ENCODE measurements at places on chromosomes 1 and 21.

- no peak for DNase-seq
These were observed 32.6 kb upstream of the CCDC190 start for GRCh38 chr1:162893612-162893908.

DNA sequence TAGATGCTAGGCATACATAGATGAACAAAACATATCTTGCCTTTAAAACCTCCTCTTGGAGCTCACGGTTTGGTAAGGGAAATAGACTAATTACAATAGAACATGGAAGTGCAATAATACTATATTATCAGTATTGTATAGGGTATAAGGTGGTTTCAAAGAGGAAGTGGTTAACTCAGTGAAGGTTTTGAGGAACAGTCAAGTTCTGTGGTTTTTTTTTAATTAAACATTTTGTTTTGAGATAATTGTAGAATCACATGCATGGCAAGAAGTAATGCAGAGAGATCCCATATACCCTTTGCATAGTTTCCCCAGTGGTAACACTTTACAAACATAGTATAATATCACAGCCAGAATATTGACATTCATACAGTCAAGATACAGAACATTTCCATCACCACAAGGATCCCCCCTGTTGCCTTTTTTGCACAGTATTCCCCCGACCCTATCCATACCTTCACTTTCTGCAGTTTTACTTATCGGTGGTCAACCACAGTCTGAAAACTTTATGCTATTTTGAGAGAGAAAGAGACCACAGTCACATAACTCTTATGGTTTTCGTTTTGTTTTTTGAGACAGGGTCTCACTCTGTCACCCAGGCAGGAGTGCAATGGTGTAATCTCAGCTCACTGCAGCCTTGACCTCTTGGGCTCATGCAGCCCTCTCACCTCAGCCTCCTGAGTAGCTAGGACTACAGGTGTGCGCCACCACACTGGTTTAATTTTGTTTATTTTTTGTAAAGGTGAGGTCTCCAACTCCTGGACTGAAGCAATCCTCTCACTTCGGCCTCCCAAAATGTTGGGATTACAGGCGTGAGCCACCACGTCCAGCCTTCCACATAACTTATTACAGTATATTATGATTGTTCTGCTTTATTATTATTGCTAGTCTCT, 60.5 kb upstream of the KIAA1614 start:
- DNase-seq: no peak

- no peak for DNase-seq
These were observed 41.9 kb downstream of the PTPRF start for GRCh38 chr1:43572538-43572937.

DNA sequence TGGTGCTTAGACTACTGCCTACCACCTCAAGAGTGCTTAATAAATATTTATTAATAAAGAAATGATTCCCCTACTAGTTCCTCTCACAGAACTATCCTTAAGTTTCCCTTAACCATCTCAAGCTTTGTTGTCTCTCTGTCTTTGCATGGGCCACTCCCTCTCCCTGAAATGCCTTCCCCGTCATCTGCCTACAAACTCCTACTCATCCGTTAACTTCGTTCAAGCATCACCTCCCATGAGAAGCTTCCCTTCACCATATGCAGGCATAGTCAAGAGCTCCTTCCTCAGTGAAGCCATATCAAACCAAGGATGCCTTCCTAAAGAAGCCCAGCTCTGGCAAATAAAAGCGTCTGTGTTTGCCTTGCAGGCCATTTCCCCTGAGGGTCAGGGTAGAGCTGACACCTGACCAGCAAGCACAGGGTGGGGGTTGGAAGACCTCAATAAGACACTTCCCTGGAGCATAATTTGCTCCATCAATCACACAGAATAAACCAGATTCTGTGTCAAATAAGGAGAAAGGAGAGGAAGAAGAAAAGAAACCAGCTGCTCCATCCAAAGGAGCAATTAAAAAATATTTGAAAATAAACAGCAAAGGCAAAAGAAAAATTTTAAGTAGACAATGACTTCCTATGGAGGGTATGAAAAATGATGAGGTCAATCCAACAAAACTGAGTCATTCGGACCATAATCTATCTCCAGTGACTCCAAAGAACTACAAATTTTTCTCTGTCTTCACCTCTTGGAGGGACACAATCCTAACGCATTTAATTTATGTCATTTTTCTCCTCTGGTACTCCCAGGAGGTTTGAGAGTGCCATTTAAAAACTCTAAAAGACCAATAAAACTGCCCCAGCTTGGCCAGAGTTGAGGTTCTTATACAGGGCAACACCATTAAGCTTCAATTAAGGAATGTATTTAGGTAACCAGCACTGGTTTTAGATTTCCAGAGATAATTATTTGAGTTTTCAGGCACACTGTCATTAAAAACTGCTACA, 303.6 kb downstream of the KCNH1 start:
- DNase-seq: no peak

DNA sequence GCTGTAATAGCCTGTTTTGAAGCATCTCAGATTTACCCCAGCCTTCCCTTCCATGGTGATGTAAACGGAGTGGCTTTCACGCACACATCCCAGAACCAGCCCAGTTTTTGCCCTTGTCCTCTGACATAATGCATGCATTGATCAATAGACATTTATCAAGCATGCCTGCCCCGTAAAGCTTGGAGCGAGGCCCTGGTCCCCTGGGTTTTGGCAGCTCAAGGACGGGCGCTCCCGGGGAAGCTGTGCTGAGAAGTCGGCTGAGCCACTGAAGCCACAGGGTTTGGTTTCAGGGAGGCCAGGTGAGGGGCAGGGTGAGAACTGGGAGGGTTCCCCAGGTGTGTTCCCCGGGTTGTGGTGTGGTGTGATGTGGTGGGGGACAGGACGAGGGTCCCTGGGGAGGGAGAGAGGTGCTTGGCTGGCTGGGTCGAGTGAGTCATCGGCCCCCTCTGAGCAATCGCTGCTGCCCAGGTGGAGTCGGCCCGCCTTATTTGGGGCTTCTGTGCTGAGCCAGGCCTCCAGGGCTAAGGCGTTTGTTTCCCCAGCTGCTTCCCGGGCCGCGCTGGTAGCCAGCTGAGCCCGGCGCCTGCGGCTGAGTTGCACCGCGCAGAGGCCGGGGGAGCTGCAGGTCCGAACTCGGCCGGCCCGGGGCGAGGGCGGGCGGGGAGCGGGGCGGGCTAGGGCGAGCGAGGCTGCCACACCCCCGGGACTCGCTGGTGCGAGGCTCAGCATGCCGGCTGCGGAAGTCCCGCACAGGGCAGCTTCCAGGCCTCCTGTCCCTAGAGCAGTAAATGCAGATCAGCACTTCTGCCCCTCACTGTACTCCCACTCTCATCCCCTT, 23.6 kb downstream of the ATP2B4 start:
- DNase-seq: no peak

GRCh38 chr1:194952171-194952570, 1656.1 kb downstream of the KCNT2 start:
- DNase-seq: no peak

DNA sequence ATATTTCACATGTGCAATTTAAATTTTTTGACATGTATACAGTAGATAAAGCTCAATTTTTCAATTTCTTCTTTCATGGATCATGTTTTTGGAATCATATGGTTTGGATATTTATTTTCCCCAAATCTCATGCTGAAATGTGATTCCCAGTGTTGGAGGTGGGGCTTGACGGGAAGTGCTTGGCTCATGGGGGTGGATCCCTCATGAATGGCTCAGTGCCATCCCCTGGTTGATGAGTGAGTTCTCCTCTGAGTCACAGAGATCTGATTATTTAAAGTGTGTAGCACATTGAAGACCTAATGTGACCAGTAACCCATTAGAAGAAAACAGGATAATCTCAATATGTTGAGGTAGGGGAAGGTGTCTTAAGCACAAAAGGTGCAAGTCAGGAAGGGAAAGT, 9.1 kb upstream of the IFI16 start:
- DNase-seq: peak; percentile 63

DNA sequence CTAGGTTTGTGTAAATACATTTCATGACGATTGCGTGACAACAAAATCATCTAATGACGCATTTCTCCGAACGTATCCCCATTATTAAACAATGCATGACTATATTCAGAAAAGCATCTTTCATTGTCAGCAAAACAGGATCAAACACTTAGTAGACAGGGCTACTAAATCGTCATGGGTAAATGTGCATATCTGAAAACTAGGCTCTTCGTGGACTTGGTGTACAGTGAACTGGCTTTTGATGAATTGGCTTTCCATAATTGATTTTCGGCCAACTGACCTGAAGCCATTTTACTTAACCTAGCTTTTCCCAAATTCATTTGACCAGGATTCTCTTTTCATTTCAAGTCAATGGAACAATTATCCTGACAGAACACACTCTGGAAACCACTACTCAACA, 665.0 kb downstream of the SMYD3 start:
- no peak for DNase-seq

DNA sequence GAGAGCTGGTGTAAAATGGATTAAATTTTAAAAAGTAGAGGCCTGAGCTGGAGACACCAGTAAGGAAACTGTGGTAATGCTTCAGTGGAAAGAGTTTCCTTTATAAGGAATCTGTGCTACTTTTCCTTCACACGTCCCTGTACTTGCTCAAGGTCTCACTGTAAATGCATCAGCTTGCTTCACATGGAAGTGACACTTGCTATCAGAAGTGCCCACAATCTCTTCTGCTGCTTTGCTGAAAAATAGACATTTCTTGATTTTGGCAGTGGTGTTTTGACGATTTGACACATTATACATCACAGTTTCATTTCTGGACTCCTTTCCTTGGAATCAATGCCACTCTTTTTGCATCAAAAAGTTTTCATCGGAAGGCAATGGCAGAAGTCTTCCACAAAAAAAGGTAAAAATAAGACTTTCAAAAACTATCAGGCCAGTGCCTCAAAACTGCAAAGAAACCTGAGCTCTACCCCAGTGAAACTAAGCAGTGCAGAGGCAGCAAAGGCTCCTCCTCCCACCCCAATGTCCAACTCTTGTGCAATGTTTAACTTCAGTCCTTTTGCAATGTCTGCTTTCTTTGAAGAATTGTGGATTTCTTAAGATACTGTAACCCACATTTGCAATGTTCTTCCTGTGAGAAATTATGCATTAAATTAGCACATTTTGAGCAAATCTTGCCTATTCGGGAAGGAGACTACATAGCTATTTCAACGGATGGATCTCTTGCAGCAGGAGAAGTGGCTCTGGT, 18.4 kb upstream of the TSPAN2 start:
- no peak for DNase-seq

DNA sequence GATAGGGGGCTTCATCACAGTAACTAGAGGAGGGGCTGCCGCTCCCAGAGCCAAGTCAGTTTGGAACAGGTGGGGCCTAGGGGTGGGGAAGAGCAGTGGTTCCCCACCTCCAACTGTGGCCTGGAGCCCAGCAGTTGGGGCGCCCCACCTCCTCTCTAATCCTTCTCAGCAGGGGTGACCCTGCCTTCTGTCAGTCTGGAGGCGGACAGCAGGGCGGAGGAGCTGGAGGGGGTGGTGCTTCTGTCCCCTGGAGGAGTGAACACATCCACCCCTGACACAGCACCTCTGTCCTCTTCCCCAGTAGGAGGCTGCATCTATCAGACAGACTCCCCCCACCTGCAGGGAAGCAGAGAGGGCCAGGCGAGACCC, 73.8 kb downstream of the MRPL37 start:
- no peak for DNase-seq

DNA sequence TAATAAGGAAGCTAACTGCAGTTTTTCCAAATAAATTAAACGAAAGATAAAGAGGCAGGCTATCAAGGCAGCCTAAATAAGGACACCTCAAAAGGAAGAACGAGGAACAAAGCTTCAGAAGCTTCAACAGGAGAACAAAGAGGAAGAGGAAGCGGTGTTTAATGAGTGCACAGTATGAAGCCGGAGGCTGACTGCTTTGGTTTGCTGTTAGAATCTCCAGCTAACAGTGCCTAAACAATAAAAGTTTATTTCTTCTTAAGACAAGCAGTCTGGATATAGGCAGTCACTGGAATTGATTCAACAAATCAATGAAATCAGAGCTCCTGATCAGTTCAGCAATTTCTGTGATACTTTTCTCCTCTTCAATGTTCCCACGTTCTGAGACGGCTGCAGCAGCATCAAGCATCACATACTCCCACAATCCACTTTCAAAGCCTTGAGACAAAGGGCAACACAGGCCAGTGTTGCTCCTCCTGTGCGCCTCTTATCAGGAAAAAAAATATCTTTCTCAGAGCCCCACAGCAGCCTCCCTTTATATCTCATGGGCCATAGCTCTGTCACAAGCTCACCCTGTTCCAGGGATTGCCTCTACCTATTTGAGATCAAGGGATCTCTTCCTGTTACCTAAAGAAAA, 365.6 kb upstream of the ST6GALNAC5 start:
- DNase-seq: no peak

- DNase-seq: no peak
These were observed 14.9 kb downstream of the TTC34 start for GRCh38 chr1:2786329-2787162.

GRCh38 chr1:230915078-230915477, 46.8 kb upstream of the C1orf198 start:
- DNase-seq: peak; percentile 12

DNA sequence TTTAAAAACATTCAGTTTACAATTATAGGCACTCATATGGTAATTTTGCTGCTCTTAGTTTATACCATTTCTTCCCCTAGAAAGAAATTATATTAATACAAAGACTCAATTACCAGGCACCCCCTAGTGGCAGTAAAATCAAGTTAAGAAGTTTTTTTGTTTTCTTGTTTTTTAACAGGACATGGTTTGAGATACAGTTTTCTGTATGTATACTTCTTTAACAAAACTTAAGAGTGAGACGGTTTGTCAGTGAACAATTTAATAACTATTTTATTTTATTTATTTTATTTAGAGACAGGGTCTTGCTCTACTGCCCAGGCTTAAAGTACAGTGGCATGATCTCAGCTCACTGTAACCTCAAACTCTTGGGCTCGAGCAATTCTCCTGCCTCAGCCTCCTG, 224.6 kb downstream of the FAF1 start:
- no peak for DNase-seq

DNA sequence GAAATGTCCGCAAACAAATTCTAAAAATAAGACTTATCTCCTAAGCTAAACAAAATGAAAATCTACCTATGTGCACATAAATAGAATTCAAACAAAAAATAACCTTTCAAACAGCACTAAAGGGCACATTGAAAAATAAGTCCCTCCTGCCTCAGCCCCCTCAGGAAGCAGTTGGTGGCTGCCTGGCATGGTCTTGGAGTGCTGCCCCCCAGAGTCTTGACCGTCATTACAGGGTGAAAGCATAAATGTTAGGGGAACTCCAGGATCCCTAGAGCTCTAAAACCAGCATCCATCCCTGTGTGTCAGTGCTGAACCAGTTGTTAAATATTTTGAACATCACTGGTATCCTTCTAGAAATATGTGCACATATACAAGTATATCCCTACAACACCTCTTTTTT, 6.5 kb upstream of the NPL start:
- no peak for DNase-seq

DNA sequence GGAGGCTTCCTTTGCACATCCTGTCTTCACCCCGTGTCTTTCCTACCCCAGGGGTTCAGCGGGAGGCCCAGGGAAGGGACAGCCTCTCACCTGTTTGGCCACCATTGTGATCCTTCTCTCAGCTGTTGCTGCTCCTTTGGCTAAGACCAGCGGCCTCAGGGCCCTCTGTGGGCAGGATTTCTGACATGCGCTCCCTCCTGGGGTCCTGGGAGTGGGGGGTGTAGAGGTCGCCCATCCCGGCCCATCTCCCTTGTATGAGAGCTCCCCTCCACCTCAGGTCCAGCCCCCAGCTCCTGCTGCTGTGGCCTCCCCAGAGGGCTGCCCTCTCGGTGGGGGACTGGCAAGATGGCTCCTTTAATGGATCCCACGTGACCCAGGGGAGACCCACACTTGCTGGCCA, 120.5 kb downstream of the PRDM2 start:
- no peak for DNase-seq

- DNase-seq: peak; percentile 46
These were observed 858.0 kb downstream of the USP25 start for GRCh38 chr21:16587681-16588375.

- DNase-seq: no peak
These were observed 11.5 kb upstream of the PADI1 start for GRCh38 chr1:17193222-17194132.

GRCh38 chr1:6891781-6892579, 106.7 kb downstream of the CAMTA1 start:
- no peak for DNase-seq

All from epithelial cell of prostate (primary cell).